CD4-positive, alpha-beta T cell (primary cell): ENCODE measurements at places on chromosomes 2 and 18.

DNA sequence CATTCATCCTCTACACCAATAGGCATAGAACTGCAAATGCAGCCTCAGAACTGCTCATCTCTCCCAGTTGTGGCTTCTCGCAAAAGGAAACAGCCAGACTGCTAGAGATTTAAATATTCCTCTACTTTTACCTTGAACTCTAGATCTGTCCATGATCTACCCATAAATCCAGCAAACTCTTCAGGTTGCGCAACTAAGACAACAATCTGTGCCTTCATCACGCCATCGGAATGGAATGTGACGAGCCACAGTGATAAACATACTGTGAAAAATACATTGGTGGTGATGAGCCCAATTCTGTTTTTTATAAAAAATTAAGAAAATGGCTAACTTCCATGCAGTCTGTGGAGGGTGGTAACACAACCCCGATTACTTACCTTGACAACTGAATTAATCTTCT lies 626.7 kb downstream of the LRRTM4 start:
- no peak for DNase-seq

- no peak for DNase-seq
These were observed 69.7 kb downstream of the ZNF521 start for GRCh38 chr18:25282282-25282681.

DNA sequence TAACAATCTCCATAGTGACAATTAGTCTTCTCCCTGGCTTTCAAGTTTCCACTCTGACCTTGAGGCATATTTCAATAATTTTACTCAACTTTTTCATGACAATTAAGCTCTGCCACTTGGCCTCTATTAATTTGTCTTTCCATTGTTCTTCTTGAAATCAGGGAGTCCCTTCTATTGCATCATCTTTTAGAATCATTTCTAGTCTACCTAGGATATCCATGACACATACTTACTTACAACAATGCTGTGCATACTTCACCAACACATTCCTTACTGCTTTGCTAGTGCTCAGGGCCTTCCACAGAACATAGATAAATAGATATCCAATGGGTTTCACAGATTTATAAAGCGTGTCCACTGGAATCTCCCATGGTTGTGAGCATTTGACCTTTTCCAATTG lies 331.5 kb upstream of the LRP1B start:
- no peak for DNase-seq

DNA sequence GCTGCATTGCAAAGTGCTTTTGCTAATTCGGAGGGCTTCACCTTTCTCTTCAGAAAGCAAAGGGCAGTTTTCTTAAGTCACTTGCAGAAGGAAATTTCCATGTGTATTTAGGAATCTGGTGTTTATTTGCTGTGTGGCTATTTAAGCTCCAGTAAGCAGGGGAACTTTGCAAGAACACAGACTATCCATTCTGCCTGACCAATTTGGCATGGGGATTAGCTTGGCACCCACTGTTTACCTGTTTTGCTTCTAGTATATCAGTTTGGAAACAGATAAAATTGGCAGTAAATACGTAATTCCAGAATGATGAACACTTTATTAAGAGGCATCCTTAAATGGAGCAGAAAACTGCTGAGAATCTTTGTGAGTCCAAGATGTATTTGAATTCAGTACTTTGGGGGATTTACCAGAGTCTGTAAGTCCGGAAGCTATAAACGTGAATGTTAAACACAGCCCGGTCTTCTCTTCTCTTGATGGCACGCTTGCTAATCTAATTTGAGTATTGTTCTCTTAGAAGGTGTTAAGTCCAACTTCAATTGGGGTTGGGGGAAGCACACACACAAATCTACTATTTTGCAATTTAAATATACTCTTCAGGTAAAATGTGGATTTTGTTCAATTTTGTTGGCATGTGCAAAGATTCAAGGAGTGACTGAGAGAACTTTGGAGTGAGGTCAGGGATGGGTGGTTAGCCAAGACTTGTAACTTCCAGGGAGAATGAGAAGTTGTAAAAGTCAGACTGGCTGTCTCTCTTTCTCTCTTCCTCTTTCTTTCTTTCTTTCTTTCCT lies 650 bp downstream of the ACKR3 start:
- no peak for DNase-seq

GRCh38 chr2:239128706-239129105 lies 272.1 kb downstream of the HDAC4 start:
- DNase-seq = no peak
